ENCODE measurements at places on chromosomes 7 and 10.
A peak's percentile ranks its signal among the peaks of the same experiment; 100 is the strongest.

- DNase-seq = no peak
These were observed 31.1 kb downstream of the KDM7A start for GRCh38 chr7:140145709-140146108.

- DNase-seq = no peak
These were observed 34.9 kb downstream of the CSGALNACT2 start for GRCh38 chr10:43173120-43173519.

DNA sequence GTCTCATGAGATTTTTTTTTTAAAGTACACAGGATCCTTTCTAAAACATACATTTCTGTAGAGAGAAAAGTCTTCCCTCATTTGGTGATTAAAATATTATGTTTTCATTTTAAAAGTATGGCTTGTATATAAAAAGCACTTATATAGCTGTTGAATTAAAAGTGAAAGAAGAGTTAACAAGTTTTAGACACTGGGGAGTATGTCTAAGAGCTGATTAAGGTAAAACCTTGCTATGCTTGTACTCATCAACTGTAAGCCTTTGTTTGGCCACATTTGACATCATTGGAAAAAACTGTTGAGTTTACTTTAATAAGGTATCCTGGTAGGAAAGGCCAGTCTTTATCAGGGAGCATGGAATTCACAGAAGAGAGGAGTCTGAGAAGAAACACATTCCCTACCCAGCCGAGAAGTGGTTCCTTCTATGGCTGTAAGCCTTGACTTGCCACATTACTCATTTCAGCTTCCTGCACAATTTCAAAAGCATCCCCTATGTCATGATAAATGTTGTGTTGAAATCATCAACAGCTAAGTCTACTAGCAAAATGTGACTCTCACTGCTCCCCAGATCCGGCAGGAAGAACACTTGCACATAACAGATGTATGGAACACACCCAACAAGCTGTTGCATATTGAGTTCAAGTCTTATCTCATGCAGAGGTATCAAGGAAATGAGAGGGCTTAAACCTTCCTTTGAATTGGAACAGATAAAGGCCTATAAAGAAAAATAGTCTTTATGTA lies 171.8 kb upstream of the CDK1 start:
- DNase-seq = no peak

GRCh38 chr10:103181244-103181643 lies 11.8 kb downstream of the NT5C2 start:
- DNase-seq = no peak

- no peak for DNase-seq
These were observed 14.1 kb downstream of the BMPR1A start for GRCh38 chr10:86770412-86770960.

- no peak for DNase-seq
These were observed 1152.2 kb downstream of the XPNPEP1 start for GRCh38 chr10:108771106-108771505.

- no peak for DNase-seq
These were observed 527.7 kb downstream of the GALNT17 start for GRCh38 chr7:71659622-71660021.

DNA sequence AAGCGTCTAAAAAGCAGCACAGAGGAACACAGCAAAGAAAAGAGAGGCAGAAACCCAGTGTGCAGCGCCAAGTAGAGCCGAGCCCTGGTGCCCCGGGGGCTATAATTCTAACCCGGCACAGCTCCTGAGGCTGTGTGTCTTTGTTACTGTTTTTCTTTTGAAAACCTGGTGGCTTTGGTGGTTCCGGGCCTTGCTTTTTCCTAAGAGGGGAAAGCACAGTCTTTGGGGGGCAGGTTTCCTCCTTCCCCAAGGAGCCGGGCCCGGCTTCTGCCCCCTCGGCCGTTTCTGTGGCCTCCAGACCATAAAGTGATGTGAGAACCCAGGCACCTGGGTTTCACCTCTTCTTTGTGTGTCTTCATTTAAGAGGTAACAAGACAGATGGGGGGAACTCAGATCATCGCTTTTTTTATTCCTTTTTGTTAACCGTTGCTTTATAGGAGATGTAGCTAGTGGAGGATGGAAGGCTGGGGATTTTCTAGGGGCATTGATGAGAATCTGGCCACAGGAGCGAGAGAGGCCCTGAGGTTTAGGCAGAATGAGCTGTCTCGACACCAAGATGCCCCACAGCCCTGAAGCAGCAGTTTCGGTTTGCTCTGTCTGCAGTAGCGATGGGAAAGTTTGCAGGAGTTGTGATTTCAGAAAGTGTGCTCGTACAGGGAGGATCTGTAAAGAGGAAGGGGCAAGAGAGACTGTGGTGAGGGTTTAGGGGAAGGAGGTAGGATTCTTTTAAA lies 367.8 kb upstream of the GALNT17 start:
- DNase-seq = peak; percentile 50

- no peak for DNase-seq
These were observed 1.3 kb downstream of the ANXA11 start for GRCh38 chr10:80203835-80204676.

- no peak for DNase-seq
These were observed 269.8 kb upstream of the AUTS2 start for GRCh38 chr7:69328516-69328915.

DNA sequence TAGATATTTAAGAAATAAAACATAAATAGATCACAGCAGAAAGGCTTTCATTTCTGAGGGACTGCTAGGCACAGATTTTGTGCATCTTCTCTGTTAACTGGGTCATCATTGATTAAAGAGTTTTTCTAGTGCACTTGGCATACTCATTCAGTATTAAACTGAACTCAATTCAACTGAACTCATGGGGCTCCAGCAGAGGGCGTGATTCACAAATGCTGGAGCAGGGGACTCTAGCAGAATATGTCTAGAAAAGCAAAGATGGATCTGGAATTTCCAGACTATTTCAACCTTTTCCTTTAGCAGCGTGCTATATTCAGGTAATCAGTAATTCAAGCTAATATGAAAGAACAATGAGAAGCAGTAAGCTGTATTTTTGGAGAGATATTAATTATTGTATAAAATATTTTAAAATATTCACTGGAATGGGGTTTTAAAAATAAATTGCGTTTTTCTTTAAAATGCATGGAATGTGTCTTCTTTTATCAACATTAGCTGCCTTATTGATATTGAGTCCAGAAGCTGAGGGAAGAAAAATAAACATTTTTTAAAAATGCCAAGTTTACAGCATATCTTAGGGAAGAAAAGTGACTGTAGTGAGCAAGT lies 296.8 kb upstream of the CACNA2D1 start:
- no peak for DNase-seq

DNA sequence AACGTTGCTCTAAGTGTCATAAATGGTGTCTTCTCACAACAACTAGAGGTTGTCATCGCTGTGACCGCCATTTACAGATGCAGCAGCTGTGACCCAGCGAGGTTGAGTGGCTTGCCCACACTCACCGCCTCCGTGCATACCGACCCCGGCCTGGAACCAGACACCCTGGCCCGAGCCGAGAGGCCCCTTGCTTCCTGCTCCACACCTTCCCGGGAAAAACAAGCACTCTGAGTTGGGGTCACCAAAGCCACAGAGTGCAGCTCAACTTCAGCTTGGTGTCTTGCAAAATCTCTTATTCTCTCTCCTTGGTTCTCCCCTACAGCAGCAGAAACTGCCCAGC lies 115.7 kb upstream of the PPP2R2D start:
- no peak for DNase-seq

DNA sequence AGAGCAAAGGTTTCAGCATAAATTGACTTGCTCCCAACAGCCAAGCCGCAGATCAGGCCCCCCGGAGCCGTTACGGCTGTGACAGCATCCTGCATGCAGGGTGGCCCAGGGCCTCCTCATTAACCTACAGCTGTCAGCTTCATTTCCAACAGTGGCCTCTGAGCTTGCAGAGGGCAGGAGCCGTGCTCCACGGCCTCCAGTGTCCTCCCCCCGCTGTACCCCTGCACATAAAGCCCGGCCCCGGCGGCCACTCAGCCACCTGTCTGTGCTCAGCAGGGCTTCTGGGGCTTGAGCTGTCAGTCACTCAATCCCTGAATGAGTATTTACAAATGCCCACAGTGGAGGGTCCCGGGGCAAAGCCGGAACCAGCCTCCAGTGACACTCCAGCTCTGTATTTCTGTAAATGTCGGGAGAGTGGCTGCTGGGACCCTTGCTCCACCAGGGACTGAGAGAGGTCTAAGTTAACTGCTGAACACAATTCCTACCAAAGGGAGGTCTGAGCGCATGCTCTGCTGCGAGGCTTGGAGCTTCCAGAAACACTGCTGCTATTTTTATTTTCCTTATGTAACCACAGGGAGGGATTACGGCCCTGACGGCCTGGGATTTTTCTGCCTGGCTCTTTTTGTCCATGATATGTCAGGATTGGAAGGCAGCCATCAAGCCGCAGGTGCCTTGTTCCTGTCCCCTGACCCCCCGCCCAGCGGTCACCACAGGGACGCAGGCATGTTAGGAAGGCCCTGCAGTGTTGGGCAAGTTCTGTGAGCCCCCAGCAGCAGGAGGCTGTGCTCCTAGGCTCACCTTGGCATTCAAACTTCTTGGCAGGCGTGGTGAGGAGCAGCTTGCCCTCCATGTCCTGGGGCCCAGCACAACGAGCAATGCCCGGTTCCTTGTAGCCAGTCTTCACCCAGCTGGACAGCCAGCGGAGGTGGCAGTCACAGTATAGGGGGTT lies 165.0 kb downstream of the SLIT1 start:
- DNase-seq = no peak

DNA sequence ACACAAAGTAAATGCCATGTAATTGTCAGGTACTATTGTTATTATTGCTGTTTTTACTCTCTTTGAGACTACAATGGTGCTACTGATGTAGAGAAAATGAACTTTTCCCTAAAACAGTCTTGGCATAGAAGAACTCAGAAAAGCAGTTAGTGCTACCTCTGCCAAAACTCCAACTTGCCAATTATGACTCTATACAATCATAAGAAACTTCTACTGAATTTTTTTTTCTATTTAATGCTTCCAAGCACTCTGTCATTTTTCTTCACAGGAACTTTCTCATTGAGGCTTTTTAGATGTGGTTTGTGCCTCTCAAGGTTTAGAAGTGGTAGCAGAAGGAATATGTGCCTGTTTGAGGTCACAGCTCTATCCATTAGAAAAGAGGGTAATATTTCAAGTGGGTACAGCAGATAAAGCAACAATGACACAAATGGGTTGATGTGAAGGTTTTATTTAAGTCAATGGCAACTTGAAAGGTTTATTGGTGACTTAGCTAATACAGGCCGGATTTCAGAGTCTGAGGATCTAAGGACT lies 64.0 kb upstream of the FERD3L start:
- no peak for DNase-seq

All from stimulated activated naive CD4-positive, alpha-beta T cell treated with Interleukin-2 at 50 U/mL for 16 hours (primary cell).